Mesenteric fat pad (tissue), 1 donor: ENCODE measurements at places on chromosomes 5 and 9. TPM values are rescaled to one million over a fixed set of nuclear protein-coding genes. Genes with fewer than 3 reads are reported as not detected.

The LRRC70 gene
- 9.4 TPM for total RNA-seq

The ARAP3 gene
- 24.2 TPM for total RNA-seq

The PDZD2 gene
- total RNA-seq = 58.5 TPM

The EQTN gene
- total RNA-seq = not detected

The IRGM gene
- 0.19 TPM for total RNA-seq

The PCDHGA11 gene
- 3.1 TPM for total RNA-seq

The TOR4A gene
- total RNA-seq = 9.2 TPM

The CTSL gene
- total RNA-seq = 729 TPM

The PTPDC1 gene
- total RNA-seq = 13.6 TPM

The PCDHGA7 gene
- 1.9 TPM for total RNA-seq

The N4BP3 gene
- total RNA-seq = 2.4 TPM

The DMGDH gene
- 5.2 TPM for total RNA-seq

The MCCC2 gene
- total RNA-seq = 48.6 TPM

The MCTP1 gene
- 37.5 TPM for total RNA-seq

The CCDC180 gene
- 2.8 TPM for total RNA-seq

The SOHLH1 gene
- total RNA-seq = not detected

The PCDHA4 gene
- total RNA-seq = 0.32 TPM

The NR5A1 gene
- total RNA-seq = not detected

The RIGI gene
- total RNA-seq = 11.0 TPM

The PRUNE2 gene
- 13.9 TPM for total RNA-seq

The CDH6 gene
- 1.3 TPM for total RNA-seq

The ROPN1L gene
- 0.93 TPM for total RNA-seq

The CDC23 gene
- 18.1 TPM for total RNA-seq

The BAAT gene
- not detected for total RNA-seq

The SLC4A9 gene
- total RNA-seq = 0.22 TPM

The FAM200C gene
- 1.9 TPM for total RNA-seq

The FOXD4L4 gene
- not detected for total RNA-seq

The BHMT2 gene
- 60.6 TPM for total RNA-seq

The CYLC2 gene
- total RNA-seq = not detected

The STPG3 gene
- total RNA-seq = not detected

The FBP1 gene
- total RNA-seq = 14.5 TPM

The PJA2 gene
- total RNA-seq = 80.0 TPM

The SARDH gene
- total RNA-seq = 0.87 TPM

The FLT4 gene
- 26.8 TPM for total RNA-seq

The MAMDC2 gene
- 3.7 TPM for total RNA-seq

The EPB41L4B gene
- 48.6 TPM for total RNA-seq

The PCDHA13 gene
- total RNA-seq = 0.58 TPM

The GNPDA1 gene
- 36.2 TPM for total RNA-seq

The GLDC gene
- total RNA-seq = 0.19 TPM

The PCDHGA4 gene
- 4.7 TPM for total RNA-seq

The GDA gene
- 0.32 TPM for total RNA-seq

The TRIM7 gene
- 3.0 TPM for total RNA-seq

The DOCK8 gene
- total RNA-seq = 31.0 TPM

The ADGRV1 gene
- 0.16 TPM for total RNA-seq
